ENCODE measurements at places on chromosomes 1 and 21.
A peak's percentile ranks its signal among the peaks of the same experiment; 100 is the strongest.

- no peak for DNase-seq
These were observed 22.2 kb downstream of the LRP8 start for GRCh38 chr1:53305650-53306049.

DNA sequence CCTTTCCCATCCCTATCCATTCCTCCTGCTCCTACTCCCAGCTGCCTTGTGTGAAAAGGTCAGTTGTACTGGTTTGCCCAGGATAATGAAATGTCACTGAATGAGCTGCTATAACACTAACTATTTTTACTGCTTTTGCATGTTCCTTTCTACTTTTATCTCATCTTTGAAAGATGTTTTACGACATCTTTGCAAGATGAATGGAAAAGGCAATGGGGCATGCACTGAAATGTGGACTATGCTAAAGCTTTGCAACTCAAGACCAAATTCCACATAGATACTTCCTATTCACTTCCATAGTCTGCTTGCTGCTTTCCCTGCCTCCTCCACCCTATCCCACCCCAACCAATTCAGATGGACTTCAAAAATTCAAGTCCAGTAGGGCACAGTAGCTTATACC lies 111.3 kb downstream of the SETD4 start:
- no peak for DNase-seq

DNA sequence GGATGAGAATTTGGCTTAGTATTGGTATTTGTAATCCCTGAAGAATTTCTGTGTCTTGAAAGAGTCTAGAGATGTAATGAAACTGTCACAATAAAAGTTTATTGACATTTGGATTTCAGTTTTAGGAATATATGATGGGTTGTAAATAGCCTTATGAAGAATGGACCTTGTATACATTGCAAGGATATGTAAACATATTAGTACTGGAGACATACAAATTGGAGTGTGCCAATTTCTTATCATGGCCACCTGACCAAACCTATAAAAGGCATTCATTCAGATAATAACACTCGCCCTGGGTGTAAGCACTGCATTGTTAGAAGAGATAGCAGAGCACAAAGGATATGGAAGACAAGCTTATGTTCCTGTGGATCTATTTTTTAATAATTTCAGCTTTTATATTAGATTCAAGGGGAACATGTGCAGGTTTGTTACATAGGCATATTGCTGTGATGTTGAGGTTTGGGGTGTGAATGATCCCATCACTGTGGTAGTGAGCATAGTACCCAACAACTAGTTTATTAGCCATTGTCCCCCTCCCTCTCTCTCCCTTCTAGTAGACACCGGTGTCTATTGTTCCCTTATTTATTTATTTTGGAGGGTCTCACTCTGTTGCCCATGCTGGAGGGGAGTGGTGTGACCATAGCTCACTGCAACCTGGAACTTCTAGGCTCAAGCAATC lies 8.6 kb downstream of the S1PR1 start:
- DNase-seq, result no peak

GRCh38 chr21:38857152-38857825 lies 51.6 kb downstream of the ETS2 start:
- DNase-seq, result no peak

- DNase-seq, result no peak
These were observed 235.3 kb upstream of the USP25 start for GRCh38 chr21:15494481-15494880.

GRCh38 chr21:42970946-42971653 lies 3.3 kb upstream of the PKNOX1 start:
- DNase-seq, result no peak

GRCh38 chr21:29299916-29300806 lies 1.4 kb downstream of the BACH1 start:
- peak; percentile 43 for DNase-seq

- no peak for DNase-seq
These were observed 32.8 kb upstream of the PTBP2 start for GRCh38 chr1:96688767-96689166.

GRCh38 chr1:244801246-244801645 lies 34.2 kb upstream of the COX20 start:
- DNase-seq, result peak; percentile 50

- DNase-seq, result no peak
These were observed 22.3 kb downstream of the SLC9A1 start for GRCh38 chr1:27132624-27133023.

DNA sequence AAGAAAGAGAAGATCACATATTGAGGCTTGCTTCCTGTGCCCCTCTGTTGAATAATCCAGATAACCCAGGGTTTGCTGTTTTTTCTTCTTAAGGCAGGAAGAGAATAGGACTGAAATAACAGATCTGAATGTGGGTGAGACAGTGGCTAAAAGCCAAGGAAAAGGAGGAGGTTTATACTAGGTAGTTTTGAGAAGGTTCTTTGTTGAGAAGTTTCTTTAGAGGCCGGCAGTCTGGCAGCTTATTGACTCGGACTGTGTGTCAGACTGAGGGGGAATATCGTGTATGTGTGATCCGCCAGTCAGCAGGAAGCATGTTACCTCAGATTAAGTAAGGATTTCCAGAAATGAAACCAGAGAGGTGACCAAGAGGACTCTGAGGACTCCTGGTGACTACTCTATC lies 119.8 kb downstream of the PLA2G4A start:
- DNase-seq, result no peak

GRCh38 chr21:45019076-45019886 lies 55.1 kb upstream of the ADARB1 start:
- no peak for DNase-seq

- DNase-seq, result no peak
These were observed 45.2 kb upstream of the LRRC8C start for GRCh38 chr1:89587729-89588161.

- no peak for DNase-seq
These were observed 1.9 kb downstream of the JAM2 start for GRCh38 chr21:25640943-25641292.

DNA sequence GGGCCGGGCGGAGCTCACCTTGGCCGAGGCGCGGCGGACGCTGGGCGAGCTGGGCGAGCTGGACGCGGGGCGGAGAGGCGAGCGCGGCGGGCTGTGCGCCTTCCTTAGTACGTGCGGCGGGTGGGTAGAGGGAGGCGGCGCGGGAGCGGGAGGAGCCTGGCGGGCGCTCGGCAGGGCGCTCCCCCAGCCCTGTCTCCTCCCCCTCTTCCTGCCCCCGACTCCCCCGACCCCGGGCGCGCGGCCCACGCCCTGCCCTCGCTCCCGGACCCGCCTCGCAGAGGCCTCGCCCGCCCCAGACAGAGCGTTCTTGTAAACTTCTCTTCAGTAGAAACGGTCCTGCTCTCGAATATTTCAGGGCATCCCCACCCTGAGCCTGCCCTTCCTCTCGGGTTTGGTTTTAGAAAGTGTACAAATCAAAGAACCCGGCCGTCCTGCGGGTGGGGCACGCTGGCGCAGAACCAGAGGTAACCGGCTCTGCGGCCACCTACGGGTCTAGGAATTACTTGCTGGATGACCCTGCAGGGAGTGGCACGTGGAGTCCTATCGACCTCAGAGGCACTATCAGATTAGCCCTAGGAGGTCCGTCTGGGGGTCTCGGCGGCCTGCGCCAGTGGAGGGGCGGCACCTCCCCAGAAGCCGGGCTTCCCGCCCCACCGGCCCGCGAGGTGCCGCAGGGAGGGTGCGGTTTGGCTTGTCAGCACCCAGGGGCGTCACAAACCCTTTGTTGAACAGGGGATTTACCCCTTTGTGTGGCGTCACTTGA lies at the start of gene S100A10:
TSS of gene S100A10 (minus strand) at position 126 of the 763 bp plus-strand sequence. CDS start 7,629 bp downstream, outside the sequence.
- DNase-seq, result peak; percentile 81
